ENCODE measurements at places on chromosomes 16 and 17. TPM values are rescaled to one million over a fixed set of nuclear protein-coding genes. Genes with fewer than 3 reads are reported as not detected.

- no peak for DNase-seq
These were observed 7.9 kb upstream of the ALDH3A1 start for GRCh38 chr17:19755821-19756510.

- DNase-seq, result no peak
These were observed 75.9 kb downstream of the LMF1 start for GRCh38 chr16:894841-895240.

The DHRS7C gene
- total RNA-seq, result not detected

The EMC8 gene
- 32.9 TPM for total RNA-seq

DNA sequence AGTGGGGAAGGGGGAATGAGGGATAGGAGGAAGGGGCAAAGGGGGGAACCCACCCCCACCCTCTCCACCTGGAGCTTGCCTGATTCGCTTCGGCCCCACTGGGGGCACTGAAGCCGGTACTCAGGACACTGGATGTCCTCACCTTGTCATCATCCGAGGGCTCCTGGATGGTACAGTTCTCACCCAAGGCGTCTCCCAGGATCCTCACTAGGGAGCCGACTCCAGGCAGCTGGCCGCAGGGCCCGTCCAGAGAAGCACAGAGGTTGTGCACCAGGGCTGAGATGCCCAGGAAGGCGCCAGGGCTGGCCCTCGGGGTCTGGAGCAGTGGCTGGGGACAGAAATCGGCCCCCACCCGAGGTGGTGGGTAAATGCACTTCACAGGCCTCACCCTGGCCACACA, 92.3 kb downstream of the LITAF start:
- no peak for DNase-seq

The CLDN6 gene
- total RNA-seq, result not detected

The TBX4 gene
- total RNA-seq, result 0.29 TPM

- DNase-seq, result no peak
These were observed 21.4 kb downstream of the DEXI start for GRCh38 chr16:10920726-10921427.

The GPT2 gene
- 15.1 TPM for total RNA-seq

DNA sequence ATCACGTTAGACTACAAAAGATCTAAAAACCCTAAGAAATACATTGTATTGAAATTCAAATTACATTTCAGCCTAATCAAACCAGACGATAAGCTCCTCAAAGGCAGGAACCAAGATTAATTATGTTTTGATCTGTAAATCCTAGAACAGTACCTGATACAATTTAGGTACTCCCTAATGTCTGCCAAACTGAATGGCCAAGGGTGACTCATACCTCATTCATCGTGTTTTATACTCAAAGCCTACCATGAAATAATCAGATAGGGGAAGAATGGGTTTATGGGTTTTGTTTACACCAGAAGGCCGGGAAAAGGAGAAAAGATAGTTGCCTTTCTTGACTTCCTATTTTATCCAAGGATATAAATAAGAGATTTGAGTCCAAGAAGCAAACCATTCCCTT, 19.3 kb downstream of the MMD start:
- DNase-seq, result no peak

Measured in adrenal gland (tissue), 19 donors.